Naive thymus-derived CD8-positive, alpha-beta T cell (primary cell): ENCODE measurements at places on chromosomes 13 and 19.

DNA sequence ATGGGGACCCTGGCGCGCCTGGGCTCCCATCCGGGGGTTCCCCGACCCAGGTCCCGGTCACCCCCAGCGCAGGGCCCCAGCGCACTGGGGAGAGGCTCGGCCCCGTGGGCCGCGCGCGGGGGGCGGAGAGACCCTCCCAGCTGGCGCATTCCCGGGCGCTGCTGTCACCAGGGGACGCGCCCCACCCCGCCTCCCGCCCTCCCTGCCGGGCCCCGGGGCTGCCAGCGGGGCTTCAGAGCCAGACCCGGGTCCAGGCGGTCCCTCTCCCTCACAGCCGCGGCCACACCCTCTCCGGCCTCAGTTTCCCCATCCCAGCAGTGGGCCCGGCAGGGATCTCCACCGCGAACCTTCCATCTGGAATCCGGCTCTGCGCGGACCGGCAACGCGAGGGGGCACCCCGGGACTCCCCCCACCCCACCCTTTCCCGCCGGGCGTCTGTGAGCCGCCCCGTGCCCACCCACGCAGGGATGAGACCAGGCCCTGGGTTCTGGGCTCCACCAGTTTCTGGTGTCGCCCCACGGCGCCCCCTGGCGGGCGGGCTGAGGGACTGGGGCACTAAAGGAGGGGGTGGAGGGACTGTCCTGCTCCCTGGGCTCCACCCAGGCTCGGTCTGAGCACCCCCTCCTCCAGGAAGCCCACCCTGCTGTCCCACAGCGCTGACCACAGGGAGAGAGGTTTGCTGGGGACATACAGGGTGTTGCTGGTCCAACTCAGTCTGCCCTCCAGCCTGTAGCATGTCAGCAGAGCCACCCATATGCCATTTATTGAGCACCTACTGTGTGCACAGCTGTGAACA, 878 bp upstream of the ADAMTSL5 start:
- H3K36me3 ChIP-seq = no peaks in the 10 kb centered on the region
- H3K27me3 ChIP-seq = no peaks in the 10 kb centered on the region
- peak overlapping the region; percentile 36 for H3K4me3 ChIP-seq
- peaks cover 18% of the 10 kb centered on the region for H3K4me1 ChIP-seq
- H3K27ac ChIP-seq = no peak overlapping the region

GRCh38 chr13:113820813-113821651, 42.8 kb downstream of the GAS6 start:
- H3K4me1 ChIP-seq = peaks cover 10% of the 10 kb centered on the region
- no peak for DNase-seq
- H3K27me3 ChIP-seq = no peaks in the 10 kb centered on the region
- no peak overlapping the region for H3K4me3 ChIP-seq

DNA sequence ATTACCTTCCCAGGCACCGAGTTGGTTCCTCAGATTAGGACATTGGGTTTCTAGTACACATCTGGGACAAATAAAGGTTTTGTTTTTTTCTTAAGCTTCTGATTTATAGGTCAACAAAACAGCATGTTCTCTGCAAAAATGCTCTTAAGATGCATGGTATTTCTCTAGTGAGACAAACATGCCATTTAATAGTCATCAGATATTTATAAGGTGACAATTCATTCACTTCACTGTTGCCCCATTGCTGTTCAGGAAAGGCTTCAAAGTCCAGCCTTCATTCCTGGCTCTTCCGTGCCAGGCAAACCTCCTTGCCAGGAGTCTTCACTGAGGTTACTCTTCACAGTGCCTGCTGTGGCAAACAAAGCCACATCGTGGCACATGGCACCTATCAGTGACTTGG, 156.3 kb upstream of the FNDC3A start:
- H3K27me3 ChIP-seq = no peaks in the 10 kb centered on the region
- H3K27ac ChIP-seq = no peak overlapping the region
- no peaks in the 10 kb centered on the region for H3K36me3 ChIP-seq
- H3K4me3 ChIP-seq = no peak overlapping the region
- H3K4me1 ChIP-seq = peaks cover 13% of the 10 kb centered on the region

DNA sequence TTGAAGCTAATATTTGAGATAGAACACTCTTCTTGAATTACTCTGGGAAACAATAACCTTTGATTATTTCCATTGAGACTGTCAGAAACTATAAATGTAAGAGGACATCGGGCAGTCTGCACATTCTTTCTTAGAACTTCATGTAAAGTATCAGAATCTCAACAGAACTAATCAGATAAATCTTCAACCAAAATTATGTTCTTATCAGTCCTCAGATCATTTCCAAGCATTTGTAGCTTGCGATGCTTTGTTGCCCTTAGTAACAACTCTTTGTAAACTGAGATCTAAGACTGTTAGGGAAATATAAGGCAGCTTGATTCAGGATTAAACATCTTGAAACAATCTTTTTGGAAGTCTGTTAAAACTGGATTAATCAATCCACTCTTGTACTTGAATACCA, 70.3 kb downstream of the FNDC3A start:
- no peaks in the 10 kb centered on the region for H3K27me3 ChIP-seq
- H3K4me3 ChIP-seq = no peak overlapping the region
- DNase-seq = no peak
- peaks cover 38% of the 10 kb centered on the region for H3K4me1 ChIP-seq
- peaks cover 56% of the 10 kb centered on the region for H3K36me3 ChIP-seq

DNA sequence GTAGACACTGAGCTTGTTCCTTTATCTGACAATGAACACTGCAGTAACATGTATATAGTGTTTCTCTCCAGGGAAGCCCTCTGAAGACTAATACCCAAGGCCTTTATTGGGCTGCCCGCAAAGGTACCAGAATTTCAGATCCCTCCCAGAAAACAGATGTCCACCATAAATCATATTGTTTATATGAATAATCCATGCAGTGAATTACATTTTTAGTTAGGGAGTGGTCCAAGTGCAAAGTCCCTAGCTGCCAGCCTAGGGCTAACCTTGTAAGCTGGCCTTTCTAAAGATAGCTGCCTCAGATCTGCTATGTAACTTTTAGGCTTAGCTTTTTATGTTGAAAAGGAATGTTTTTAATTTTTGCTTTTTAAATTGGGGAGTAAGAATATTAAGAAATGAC, 44.7 kb downstream of the TDRD3 start:
- H3K36me3 ChIP-seq = no peaks in the 10 kb centered on the region
- no peak for DNase-seq
- no peak overlapping the region for H3K4me3 ChIP-seq
- H3K27me3 ChIP-seq = no peaks in the 10 kb centered on the region
- no peaks in the 10 kb centered on the region for H3K4me1 ChIP-seq
- H3K27ac ChIP-seq = no peak overlapping the region

- no peak overlapping the region for H3K4me3 ChIP-seq
- no peak for DNase-seq
- peaks cover 51% of the 10 kb centered on the region for H3K4me1 ChIP-seq
- peaks cover 65% of the 10 kb centered on the region for H3K36me3 ChIP-seq
- peak overlapping the region; percentile 81 for H3K27ac ChIP-seq
- H3K27me3 ChIP-seq = no peaks in the 10 kb centered on the region
Observed at GRCh38 chr19:17755977-17756670, 4.8 kb downstream of the FCHO1 start.

DNA sequence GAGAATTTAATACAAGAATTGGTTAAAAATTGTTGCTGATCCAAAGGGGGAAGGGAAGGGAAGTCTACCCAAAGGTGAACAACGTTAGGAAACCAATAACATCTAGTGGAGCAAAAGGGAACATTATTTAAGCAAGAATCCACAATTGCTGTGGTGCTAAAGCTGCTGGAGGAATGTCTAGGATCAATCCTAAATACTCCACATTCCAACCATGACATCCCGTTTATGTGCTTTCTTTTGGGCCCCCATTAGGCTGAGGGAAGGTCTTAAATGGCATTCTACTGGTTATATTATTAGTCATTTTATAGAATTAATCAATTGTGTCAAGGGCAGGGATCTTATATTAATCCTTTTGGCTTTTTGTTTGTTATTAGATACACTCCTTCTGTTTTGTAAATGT, 39.9 kb upstream of the VWA8 start:
- DNase-seq = no peak
- H3K4me3 ChIP-seq = no peak overlapping the region
- H3K36me3 ChIP-seq = no peaks in the 10 kb centered on the region
- no peak overlapping the region for H3K27ac ChIP-seq

- DNase-seq = no peak
- no peaks in the 10 kb centered on the region for H3K27me3 ChIP-seq
- H3K27ac ChIP-seq = no peak overlapping the region
- H3K4me3 ChIP-seq = no peak overlapping the region
- H3K36me3 ChIP-seq = peaks cover 6% of the 10 kb centered on the region
- peaks cover 18% of the 10 kb centered on the region for H3K4me1 ChIP-seq
Observed at GRCh38 chr19:55616395-55616875, 7.9 kb downstream of the ZNF784 start.

DNA sequence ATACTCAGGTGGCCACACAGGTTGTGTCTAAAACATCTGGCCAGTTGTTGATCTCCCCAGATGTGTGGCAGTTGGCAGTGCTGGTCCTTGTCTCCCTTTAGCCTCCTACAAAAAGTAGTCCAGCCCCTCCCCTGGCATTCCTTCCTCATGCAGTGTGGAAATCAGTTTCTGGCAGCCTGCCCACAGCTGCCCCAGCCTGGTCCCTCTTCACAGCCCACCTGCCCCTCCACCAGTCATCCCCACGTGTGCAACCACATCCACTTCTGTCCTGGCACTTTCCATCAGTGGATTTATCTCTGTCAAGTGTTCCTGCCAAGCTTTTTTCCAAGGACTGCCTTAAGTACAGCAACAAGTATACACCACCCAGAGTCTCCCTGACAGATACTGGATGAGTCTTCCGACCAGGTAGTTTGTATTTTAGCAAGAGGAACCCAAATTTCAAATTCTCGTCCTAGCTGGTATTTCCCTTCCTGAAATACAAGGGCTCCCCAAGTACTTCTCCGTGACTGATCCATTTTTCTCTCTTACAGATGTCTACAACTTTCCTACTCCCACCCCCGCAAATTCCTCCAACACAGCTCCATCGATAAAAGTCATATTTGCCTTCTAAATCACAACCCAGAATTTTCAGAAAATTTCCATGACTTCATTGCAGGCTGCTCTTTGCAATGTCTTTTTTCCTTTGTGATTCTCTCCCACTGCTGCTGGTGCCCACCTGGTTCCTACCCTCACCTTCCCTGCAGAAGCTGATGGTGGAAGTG, 313.5 kb downstream of the FOXO1 start:
- no peak for DNase-seq
- H3K4me3 ChIP-seq = no peak overlapping the region
- H3K4me1 ChIP-seq = peaks cover 25% of the 10 kb centered on the region
- H3K27me3 ChIP-seq = no peaks in the 10 kb centered on the region
- no peak overlapping the region for H3K27ac ChIP-seq

- peaks cover 42% of the 10 kb centered on the region for H3K27me3 ChIP-seq
- no peaks in the 10 kb centered on the region for H3K4me1 ChIP-seq
- H3K36me3 ChIP-seq = no peaks in the 10 kb centered on the region
Observed at GRCh38 chr13:31433746-31434145, 234.0 kb downstream of the B3GLCT start.

GRCh38 chr13:92802776-92803175, 423.8 kb upstream of the GPC6 start:
- DNase-seq = no peak
- no peaks in the 10 kb centered on the region for H3K27me3 ChIP-seq
- no peak overlapping the region for H3K4me3 ChIP-seq

GRCh38 chr19:35195830-35196229, 32.7 kb downstream of the FAM187B start:
- no peaks in the 10 kb centered on the region for H3K36me3 ChIP-seq
- no peak overlapping the region for H3K27ac ChIP-seq
- H3K27me3 ChIP-seq = no peaks in the 10 kb centered on the region
- DNase-seq = no peak
- H3K4me3 ChIP-seq = no peak overlapping the region
- peaks cover 16% of the 10 kb centered on the region for H3K4me1 ChIP-seq

DNA sequence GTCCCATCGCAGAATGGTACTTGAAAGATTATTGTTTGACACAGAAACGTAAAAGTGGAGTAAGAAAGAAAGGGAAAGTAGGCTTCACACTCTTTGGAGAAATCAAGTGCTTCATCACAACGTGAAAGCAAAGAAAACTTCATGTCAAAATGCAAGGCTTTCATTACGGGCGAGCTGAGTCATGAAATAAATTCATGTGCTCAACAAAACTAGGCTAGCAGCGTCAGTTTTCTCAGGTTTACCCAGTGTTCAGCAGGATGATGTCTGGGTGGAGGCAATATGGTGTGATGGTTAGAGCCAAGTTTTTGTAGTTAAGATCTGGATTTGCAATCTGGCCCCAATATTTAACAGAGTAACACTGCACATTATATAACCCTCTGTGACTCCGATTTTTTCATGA, 128.0 kb downstream of the TRPC4 start:
- no peak for DNase-seq
- H3K27ac ChIP-seq = no peak overlapping the region
- no peaks in the 10 kb centered on the region for H3K4me1 ChIP-seq
- no peaks in the 10 kb centered on the region for H3K27me3 ChIP-seq

- H3K4me3 ChIP-seq = no peak overlapping the region
- no peak for DNase-seq
- no peaks in the 10 kb centered on the region for H3K27me3 ChIP-seq
- no peaks in the 10 kb centered on the region for H3K36me3 ChIP-seq
Observed at GRCh38 chr13:63873936-63874335, 2458.3 kb upstream of the PCDH20 start.
